Putamen (tissue), 1 donor: ENCODE measurements at places on chromosomes 1 and 21.

GRCh38 chr1:54559111-54559548 is 11.1 kb downstream of the ACOT11 start:
- DNase-seq: no peak

- no peak for DNase-seq
Measured at GRCh38 chr1:12769976-12770505, 3.5 kb upstream of the PRAMEF12 start.

GRCh38 chr1:100246738-100247137 is 2.9 kb downstream of the DBT start:
- DNase-seq: no peak

GRCh38 chr1:186831168-186831567 is 2.4 kb downstream of the PLA2G4A start:
- no peak for DNase-seq

DNA sequence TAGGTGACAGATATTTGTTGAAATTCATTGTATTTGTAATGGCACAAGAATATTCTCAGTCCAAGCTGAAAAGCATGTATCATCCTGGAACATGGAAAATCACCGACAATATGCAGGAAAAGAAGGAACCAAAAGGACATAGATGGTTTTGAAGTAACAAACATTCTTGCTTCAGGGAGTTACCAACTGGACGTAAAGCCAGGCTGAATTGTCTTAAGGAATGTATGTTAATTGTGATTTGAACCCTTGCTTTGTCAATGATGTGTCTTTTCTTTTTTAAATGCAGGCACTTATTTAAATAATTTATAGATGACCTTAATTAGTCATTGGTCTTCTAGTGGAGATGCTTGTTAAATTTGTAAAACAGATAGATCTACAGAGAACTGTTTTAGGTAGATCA is 489.4 kb upstream of the ZP4 start:
- DNase-seq: no peak

GRCh38 chr1:218384581-218384993 is 39.5 kb downstream of the TGFB2 start:
- DNase-seq: no peak

- no peak for DNase-seq
Measured at GRCh38 chr1:191709215-191709614, 449.0 kb upstream of the RGS18 start.

GRCh38 chr1:176880955-176881595 is 283.4 kb downstream of the ASTN1 start:
- peak; percentile 47 for DNase-seq

DNA sequence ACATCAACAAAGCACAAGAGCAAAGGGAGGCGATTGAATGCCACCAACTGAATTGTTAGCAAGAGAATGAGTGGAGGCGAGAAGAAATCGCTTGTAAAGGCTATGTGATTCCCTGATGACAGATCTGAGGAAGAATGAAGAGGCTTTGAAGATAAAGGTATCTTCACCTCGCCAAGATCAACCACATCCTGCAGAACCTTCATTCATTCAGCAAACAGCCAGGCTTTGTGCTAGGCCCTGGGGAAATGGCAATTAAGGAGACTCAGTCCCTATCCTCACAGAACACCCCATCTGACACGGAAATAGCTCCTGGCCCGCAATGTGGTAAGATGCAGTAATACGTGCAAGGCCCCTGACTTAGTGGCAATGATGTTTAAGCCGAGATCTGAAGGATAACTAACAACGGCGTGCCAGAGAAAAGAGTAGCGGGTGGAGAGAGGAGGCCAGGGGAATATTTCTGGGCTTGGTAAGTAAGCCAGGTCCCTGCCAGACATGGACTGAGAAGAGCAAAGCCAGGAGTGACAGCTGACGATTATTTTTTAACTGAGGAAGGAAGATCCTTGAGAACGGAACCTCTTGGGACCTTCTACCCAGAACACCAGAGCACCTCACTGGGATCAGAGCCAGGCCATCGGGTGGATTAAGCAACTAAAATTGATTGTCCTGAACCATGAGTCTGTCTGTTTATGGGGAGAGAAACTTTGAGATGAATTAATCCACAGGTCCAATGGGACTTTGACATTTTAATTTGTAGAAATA is 4.6 kb upstream of the VSIG8 start:
- DNase-seq: no peak

GRCh38 chr1:93667642-93668041 is 14.0 kb downstream of the BCAR3 start:
- no peak for DNase-seq

DNA sequence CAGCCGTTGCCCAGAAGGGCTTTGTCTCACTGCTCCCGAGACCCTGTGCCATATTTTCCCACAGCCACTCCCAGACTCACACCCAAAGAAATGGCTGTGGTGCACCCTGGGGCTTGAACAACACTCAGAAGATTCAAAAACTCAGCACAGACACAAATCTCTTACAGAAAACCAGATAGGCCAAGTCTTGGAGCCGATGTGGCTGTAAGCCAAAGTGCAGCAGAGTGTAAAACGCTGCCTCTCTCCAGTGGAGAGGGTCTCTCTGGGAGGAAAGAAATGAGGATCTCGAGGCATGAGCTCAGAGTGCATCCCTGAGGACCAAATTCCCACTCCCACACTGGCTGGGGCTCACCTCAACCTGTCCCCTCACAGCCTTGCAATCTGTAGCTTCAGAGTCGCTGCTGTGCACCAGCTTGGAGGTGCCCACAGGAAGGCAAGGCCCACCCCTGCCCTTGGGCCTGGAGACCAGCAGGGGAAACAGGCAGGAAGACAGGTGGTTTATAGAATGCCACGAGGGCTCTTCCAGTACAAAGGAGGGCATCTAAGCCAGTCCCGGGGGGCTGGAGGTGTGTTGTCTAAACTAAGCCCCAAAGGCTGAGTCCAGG is 171.3 kb upstream of the AJAP1 start:
- DNase-seq: no peak

GRCh38 chr1:9194024-9194423 is 40.5 kb upstream of the H6PD start:
- DNase-seq: no peak

GRCh38 chr1:6602669-6603237 is at the start of gene KLHL21:
Gene KLHL21 (minus strand): TSS chr1:6602869. CDS start chr1:6602817, 52 bp downstream.
- DNase-seq: peak; percentile 92

- DNase-seq: peak; percentile 12
Measured at GRCh38 chr1:169809370-169810095, 14.8 kb upstream of the METTL18 start.

DNA sequence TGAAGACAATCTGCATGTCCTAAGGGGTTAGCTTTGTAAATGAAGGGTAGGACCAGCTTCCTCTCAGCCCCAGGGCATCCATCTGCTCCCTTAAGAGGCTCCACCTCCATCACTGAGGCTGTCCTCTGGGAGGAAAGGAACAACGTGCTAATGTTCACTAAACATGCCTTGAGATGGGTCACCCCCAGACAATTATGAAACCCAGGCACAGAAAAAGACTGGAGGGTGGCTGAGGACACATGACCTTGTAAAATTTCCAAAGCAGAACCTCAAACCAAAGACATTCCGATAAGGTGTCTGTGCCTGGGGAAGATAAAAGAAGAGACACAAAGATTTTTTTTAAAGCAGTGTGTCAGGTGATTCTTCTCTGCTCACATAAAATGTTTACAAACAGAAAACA is 37.6 kb upstream of the ZNF124 start:
- no peak for DNase-seq

DNA sequence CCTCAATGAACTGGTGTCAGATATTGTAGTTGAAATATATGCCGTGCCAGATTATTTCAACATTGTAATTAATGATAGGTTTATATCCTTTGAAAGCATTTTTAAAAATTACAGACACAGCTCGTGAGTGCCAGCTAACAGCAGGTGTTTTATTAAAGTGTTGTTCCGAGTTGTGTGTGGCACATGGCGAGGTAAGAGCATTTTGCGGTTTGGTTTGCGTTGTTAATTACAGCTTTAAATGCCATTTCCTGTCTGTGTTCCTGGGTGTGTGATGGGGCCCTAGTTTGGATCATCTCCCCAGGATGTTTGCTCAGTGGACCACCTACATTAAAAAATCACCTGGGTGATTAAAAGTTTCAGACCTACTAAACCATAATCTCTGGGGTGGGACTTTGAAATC is 97.4 kb downstream of the PRDM2 start:
- no peak for DNase-seq

- DNase-seq: no peak
Measured at GRCh38 chr1:179187735-179188471, 41.6 kb downstream of the ABL2 start.

DNA sequence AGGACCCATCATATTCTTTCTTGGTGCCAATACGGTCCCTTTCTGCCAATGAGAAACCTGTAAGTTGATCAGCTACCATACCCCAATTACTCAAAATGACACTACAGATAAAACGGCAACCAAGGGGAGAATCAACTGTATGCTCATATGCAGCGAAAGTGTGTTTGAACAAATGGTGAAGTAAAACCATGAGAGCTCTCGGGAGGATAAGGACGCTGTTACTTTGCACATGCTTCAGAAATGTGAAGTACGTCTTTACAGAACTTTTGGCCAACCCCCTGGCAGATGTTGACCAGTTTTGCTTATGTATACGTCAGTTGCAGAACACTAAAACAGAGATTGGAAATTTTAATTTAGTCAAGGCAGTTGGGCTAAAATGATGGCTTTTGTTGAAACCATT is 79.6 kb downstream of the PROX1 start:
- DNase-seq: no peak

DNA sequence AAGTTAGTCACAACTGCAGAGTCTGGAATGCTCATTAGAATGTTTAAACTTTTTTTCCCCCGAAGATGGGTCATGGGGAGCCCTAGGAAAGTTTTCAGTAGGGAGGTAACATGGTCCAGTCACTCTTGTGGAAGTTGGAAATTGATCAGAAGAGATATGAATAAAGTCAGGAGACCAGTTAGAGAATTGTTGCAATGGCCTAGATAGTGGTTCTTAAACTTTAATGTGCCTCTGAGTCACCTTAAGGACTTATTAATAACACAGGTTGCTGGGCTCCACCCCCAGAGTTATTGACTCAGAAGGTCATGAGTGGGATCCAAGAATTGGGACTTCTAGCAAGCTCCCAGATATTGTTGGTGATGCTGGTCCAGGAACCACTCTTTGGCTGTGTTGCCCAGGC is 3.2 kb upstream of the TFAP2E start:
- no peak for DNase-seq

GRCh38 chr1:229334716-229335115 is 8.1 kb downstream of the CCSAP start:
- DNase-seq: no peak

DNA sequence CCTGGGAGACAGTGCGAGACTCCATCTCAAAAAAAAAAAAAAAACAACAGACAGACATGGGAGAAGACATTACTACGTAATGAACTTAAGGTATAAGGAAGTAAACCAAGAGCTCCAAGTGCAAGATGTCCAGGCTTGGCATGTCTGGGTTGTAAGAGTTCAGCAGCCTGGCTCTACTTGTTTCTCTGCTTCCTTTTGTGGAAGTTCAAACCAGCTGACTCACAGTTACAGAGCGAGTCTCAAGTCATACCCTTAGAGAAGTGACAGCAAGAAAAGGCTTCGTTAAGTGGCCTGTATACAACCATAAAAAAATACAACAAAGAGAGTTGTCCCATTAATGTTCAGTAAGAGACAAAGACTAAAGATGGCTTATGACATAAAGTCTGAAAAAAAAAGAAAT is 1.3 kb downstream of the RIT1 start:
- DNase-seq: peak; percentile 23

DNA sequence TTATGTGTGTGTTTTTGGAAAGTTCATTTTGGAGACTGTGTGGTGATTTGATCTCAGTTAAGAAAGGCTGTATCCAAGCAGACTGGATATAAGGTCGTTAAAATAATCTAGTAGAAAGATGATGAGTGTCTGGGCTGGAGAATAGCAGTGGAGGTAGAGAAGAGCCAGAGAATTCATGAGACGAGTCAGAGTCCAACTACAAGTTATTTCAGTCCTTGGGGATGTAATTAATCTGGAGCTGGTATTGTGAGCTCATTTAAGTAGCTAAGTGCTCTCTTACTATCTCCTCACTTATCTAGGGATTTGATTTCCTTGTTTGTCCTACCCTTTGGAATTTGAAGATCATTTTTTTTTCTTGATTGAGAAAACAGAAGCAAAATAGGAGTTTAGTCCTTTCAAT is 1219.0 kb upstream of the ADGRL4 start:
- no peak for DNase-seq
